Motor neuron (in vitro differentiated cells): ENCODE measurements at places on chromosomes 16 and 17. TPM values are rescaled to one million over a fixed set of nuclear protein-coding genes. Genes with fewer than 3 reads are reported as not detected.

The TMEM235 gene
- 0.10 TPM in 1 of 2 replicates, not detected in the other for total RNA-seq

The ALOX12 gene
- total RNA-seq: 0.36 and 0.92 TPM in 2 replicates

The NEUROD2 gene
- 0.05 and 0.21 TPM in 2 replicates for total RNA-seq

The CDH15 gene
- 0.38 and 0.63 TPM in 2 replicates for total RNA-seq

The KCNJ16 gene
- total RNA-seq: 0.81 and 0.96 TPM in 2 replicates

The TEDC2 gene
- total RNA-seq: 3.1 and 3.9 TPM in 2 replicates

The TEX14 gene
- 0.21 and 0.41 TPM in 2 replicates for total RNA-seq

The CCL7 gene
- not detected in 2 replicates for total RNA-seq

The CENPV gene
- total RNA-seq: 108 and 125 TPM in 2 replicates

The TEN1 gene
- total RNA-seq: 25.6 and 31.5 TPM in 2 replicates

The NT5C3B gene
- total RNA-seq: 81.6 and 98.7 TPM in 2 replicates

The FOXO3B gene
- total RNA-seq: 5.2 and 8.4 TPM in 2 replicates

The FBXW10 gene
- total RNA-seq: 0.19 and 0.35 TPM in 2 replicates

The SLC16A13 gene
- 2.4 and 5.2 TPM in 2 replicates for total RNA-seq

The LLGL1 gene
- total RNA-seq: 23.9 and 27.5 TPM in 2 replicates

The RAB37 gene
- total RNA-seq: 0.22 and 0.50 TPM in 2 replicates

The RUNDC3A gene
- total RNA-seq: 1.8 and 2.2 TPM in 2 replicates

The TBC1D3K gene
- not detected in 2 replicates for total RNA-seq

The RNPS1 gene
- total RNA-seq: 135 and 140 TPM in 2 replicates

The NSF gene
- total RNA-seq: 73.0 and 76.2 TPM in 2 replicates

The PARN gene
- 33.4 and 34.2 TPM in 2 replicates for total RNA-seq

The LYZL6 gene
- total RNA-seq: 0.73 TPM in 1 of 2 replicates, not detected in the other

The AOC2 gene
- 2.5 and 2.7 TPM in 2 replicates for total RNA-seq

The ST6GALNAC1 gene
- total RNA-seq: 0.13 and 0.18 TPM in 2 replicates

The ZFP3 gene
- total RNA-seq: 0.38 and 0.41 TPM in 2 replicates

The ABHD15 gene
- total RNA-seq: 7.1 and 7.4 TPM in 2 replicates

The CFAP20 gene
- 54.3 and 65.0 TPM in 2 replicates for total RNA-seq

The PNMT gene
- 0.27 and 0.73 TPM in 2 replicates for total RNA-seq

The SPATA32 gene
- total RNA-seq: 0.45 and 0.71 TPM in 2 replicates

The CSH1 gene
- total RNA-seq: not detected in 2 replicates

The TRIM16 gene
- total RNA-seq: 38.1 and 44.1 TPM in 2 replicates

The EFNB3 gene
- total RNA-seq: 21.8 and 22.1 TPM in 2 replicates

The NOG gene
- 1.3 and 1.7 TPM in 2 replicates for total RNA-seq

The COL1A1 gene
- total RNA-seq: 614 and 1,343 TPM in 2 replicates

The TAT gene
- total RNA-seq: 0.23 and 0.36 TPM in 2 replicates

The KLHL11 gene
- total RNA-seq: 15.3 and 15.5 TPM in 2 replicates

The EVPLL gene
- total RNA-seq: 0.19 TPM in 1 of 2 replicates, not detected in the other

The TNFRSF13B gene
- 0.18 TPM in 1 of 2 replicates, not detected in the other for total RNA-seq

The NPW gene
- total RNA-seq: not detected in 2 replicates

The ARHGAP44 gene
- total RNA-seq: 2.0 and 2.7 TPM in 2 replicates

The ADCY9 gene
- 8.1 and 10.3 TPM in 2 replicates for total RNA-seq

The KATNB1 gene
- 32.2 and 32.8 TPM in 2 replicates for total RNA-seq

The TMEM100 gene
- 14.1 and 15.1 TPM in 2 replicates for total RNA-seq

The SLC16A6 gene
- total RNA-seq: 3.4 and 4.9 TPM in 2 replicates

The MYH8 gene
- not detected in 2 replicates for total RNA-seq

The TNS4 gene
- total RNA-seq: 0.13 and 1.9 TPM in 2 replicates

The CCDC78 gene
- 2.7 and 4.1 TPM in 2 replicates for total RNA-seq

The TOM1L2 gene
- total RNA-seq: 23.6 and 27.2 TPM in 2 replicates
